Effector memory CD8-positive, alpha-beta T cell (primary cell): ENCODE measurements at places on chromosomes 3 and 15.
A peak's percentile ranks its signal among the peaks of the same experiment; 100 is the strongest.

DNA sequence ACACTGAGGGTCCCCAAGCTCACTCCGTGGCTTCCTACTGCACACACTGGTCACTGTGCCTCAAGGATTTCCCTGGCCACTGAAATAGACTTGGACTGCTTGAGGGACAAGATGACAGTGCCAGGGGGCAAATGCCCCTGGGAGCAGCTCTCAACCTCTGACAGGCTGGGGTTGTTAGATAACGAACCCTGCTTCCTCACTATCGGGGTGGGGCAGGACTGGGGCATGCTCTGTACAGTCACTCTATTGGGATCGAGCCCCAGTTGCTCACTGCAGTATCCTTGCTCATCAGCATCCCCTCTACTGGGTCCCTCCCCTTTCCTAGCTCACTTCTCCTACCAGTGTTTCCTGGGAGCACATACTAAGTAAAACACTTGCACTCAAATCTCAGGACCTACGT lies 610.8 kb downstream of the NTRK3 start:
- no peak for DNase-seq

- DNase-seq: no peak
Observed at GRCh38 chr15:96330064-96330449, 443 bp upstream of the NR2F2 start.

DNA sequence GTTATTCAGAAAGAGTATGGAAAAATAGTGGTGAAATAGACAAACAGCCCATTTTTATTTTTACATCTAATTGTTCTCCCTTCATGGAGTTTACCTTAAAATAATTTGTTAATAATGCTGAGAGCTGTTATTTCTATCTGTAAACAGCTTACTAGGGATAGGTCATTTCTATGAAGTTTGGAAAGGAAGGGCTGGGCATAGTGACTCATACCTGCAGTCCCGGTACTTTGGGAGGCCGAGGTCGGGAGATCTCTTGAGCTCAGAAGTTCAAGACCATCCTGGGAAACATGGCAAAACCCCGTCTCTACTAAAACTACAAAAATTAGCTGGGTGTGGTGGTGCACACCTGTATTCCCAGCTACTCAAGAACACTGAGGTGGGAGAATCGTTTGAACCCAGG lies 624.3 kb upstream of the LMCD1 start:
- DNase-seq: no peak

DNA sequence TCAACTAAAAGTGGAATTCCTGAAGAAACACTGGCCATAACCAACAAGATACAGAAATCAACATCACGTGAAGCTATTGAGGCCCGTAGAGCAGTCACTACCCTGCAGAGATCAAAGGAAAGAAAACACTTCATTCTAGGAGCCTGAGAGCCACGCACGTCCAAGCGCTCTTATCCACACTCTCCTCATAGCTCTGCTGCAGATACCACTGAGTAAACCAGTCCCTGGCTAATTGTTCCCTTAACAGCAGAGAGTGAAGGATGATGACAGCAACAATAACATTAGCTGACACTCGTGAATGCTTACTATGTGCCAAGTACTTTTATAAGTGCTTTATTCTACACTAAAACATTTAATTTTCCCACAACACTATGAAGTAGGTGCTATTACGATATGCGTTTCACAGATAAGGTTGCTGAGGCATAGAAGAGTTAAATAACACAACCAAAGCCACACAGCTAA lies 271.0 kb upstream of the GADL1 start:
- no peak for DNase-seq

GRCh38 chr15:67196222-67196621 lies 58.2 kb downstream of the AAGAB start:
- DNase-seq: no peak

DNA sequence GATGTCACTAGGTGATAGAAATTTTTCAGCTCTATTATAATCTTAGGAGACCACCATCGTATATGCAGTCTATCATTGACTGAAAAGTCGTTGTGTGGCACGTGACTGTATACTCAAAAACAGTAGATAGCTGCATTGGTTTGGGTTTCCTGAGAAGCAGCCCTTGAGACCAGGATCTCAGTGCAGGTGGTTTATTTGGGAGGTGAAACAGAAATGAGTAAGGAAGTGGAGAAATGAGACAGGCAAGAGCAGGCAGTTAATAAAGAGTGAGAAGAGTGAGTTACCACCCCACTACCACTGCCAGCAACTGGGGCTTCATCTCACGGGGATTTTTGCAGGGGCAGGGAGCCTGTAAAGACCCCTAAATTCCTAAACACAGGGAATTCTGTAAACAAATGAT lies 221.0 kb downstream of the SHQ1 start:
- DNase-seq: no peak

DNA sequence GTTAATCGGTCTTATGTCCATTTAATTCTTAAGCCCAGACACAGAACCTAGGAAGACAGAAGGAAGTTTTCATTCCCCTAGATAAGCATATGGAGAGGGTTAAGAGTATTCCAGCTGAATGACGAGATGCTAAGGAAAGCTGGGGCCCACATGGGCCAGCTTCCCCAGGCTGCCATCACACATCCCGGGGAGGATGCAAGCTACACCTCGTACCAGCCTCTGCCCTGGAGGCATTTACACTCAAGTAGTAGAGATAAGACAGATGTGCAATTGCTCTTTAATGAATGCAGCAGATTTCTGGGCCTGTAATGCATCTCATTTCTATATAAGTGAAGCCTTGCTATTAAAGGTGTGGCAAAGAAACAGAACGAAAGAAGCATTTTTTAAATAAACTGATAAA lies 144.5 kb downstream of the MEX3B start:
- DNase-seq: no peak

DNA sequence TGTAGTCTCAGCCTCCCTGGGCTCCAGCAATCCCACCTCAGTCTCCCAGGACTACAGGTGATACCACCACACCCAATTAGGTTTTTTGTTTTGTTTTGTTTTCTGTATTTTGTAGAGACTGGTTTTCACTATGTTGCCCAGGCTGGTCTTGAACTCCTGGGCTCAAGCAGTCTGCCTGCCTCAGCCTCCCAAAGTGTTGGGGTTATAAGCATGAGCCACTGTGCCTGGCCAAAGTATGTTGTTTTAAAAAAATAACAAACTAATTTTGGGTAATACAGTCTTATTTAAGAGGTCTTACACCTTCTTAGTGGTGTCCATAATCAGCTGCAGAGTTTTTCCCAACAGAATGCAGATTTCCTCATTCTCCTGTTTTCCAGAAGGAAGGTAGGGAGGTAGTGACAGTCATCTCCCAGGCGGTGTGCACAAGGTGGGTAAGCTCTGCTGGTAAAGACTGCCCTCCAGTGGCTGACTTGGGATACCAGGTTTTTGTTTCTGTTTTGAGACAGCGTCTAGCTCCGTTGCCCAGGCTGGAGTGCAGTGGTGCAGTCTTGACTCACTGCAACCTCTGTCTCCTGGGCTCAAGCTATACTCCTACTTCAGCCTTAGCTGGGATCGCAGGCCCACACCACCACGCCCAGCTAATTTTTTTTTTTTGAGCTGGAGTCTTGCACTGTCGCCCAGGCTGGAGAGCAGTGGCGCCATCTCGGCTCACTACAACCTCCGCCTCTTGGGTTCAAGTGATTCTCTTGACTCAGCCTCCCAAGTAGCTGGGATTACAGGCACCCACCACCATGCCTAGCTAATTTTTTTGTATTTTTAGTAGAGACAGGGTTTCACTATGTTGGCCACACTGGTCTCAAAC lies 58.4 kb downstream of the MAP6D1 start:
- DNase-seq: peak; percentile 70

DNA sequence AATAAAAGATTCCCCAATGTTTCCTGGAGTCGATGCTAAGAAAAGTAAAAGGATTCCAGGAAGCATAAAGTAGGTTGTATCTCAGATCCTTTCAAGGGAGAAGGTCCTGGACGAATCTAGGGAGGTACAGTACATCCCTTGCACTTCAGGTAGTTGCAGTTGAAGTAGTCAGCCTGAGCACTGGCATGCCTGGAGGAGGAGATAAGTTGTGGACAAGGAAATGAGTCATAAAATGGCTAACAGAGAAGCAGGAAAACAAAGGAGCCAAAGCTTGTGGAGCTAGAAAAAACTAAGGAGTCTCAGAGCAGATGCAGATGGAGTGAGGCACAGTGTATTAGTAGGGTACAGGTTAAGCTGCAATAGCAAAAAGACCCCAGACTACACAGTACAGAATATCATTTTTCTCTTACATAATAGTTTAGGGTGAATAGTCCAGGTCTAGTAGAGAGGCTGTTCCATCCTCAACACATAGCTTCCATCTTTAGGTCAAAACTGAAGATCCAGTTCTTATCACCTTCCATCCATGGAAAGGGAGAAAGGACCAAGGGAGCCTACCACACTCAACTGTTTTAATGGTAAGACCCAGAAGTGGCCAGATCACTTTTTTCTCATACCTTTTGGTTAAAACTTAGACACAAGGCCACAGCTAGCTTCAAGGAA lies 41.3 kb downstream of the COL6A5 start:
- DNase-seq: no peak

DNA sequence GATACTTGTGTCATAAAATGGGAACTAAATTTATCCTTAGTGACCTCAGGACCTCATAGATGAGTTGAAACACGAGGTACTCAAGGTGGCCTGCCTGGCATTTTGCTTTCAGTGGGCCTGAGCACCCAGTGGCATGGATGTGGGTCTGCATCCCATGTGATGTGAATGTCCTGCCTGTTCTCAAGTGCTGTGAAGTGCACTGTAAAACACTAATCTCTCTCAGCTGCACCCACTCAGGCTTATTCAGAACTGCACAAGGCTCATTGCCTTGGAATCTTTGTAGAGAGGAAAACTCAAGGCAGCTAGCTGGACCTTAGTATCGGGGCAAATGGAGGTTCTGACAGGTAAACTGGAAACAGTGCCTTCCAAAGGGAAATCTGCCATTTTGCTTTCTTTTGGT lies 767.0 kb downstream of the TUSC7 start:
- DNase-seq: no peak

GRCh38 chr3:149215515-149215914 lies 6.1 kb downstream of the CP start:
- no peak for DNase-seq

DNA sequence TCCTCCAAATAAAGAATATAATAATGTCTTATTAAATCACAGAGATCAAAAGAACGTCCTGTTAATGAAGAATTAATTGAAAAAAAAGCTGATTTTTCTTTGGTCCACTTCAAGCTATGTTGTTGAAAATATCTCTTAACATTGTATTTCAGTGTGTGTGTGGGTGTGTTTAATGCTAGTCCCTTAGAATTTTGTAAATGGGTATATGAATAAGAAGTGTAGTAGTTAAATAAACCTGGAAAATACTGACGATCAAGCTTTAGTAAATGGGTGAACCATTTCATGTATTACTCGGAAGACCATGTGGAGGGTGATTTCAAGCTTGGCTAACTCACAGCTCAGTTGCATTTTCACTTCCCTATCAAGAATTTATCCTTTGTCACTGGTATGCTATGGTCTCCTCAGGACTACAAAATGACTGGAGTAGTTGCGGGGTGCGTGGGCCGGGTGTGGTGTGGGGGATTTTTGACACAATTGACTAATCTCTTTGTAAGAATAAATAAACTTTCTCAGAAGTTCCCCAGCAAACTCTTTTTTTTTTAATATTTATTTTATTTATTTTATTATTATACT lies 586.4 kb downstream of the GRM7 start:
- no peak for DNase-seq

GRCh38 chr3:135172191-135172869 lies 377.3 kb downstream of the EPHB1 start:
- DNase-seq: no peak

DNA sequence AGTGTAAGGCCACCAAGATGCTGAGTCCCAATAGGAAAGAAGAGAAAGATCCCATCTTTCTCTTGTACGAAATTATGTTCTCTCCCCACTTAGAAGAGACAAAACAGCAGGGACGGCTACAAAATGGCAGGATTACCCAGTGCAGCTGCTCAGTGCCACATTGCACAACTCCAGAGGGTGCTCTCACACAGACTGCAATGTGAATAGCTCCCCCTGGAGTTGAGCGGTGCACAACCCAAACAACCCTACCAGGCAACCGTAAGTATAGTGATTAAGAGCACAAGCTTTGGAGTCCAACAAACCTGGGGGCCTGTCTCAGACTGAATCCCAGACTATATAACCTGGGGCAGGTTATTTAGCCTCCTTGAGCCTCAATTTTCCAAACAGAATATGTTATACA lies 3.1 kb upstream of the BHLHE40 start:
- DNase-seq: peak; percentile 14
